ENCODE measurements at places on chromosomes 7 and 10. TPM values are rescaled to one million over a fixed set of nuclear protein-coding genes. Genes with fewer than 3 reads are reported as not detected.

Gene TRIM50
- not detected for total RNA-seq

Gene CRPPA
- total RNA-seq: 0.30 TPM

DNA sequence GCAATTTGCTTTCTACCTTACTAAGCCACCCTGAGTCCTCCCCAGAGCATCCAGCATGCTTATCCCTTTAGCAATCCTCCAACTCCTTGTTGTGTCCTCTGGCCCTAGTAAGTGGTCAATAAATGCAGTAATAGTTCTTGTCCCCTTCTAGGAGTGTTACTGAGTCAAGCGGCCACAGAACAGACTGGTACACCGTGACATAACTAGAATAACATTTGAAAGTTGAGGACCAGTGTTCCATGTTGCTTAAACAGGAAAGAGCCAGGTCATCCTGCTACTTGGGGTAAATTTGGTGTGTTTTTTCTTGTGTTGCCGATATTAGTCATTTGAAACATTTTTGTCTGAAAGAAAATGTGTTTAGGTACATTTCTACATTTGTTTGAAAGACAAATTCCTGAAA is 4.8 kb upstream of the CDK6 start:
- no peak for DNase-seq

Gene CALY
- 2.2 TPM for total RNA-seq

DNA sequence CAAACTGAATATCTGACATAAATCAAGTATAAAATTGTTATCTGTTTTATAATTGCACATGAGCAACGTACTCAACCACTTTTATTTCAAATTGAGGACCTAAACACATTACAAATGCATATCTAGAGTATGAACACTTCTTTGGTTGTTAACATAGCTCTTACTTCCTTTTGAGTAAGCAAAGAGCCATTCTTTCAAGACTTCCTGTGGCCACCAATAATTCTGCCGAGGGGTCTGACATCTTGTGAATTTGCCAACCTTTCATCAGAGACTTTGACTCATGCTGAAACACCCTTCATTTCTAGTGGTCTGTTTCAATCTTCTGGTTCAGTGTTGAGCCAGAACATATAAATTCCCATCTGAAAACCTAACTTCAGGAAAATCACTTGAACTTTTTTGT is 59.4 kb downstream of the CDK14 start:
- DNase-seq: no peak
